ENCODE measurements at places on chromosomes 4 and X. TPM values are rescaled to one million over a fixed set of nuclear protein-coding genes. Genes with fewer than 3 reads are reported as not detected.

FGFBP2 gene
- 5.2 TPM for total RNA-seq

MEPE gene
- total RNA-seq: not detected

NLGN4X gene
- total RNA-seq: not detected

PNCK gene
- 0.87 TPM for total RNA-seq

BMPR1B gene
- total RNA-seq: not detected

TMPRSS11D gene
- total RNA-seq: not detected

IL9R gene
- 21.9 TPM for total RNA-seq

RAI2 gene
- not detected for total RNA-seq

KCTD8 gene
- total RNA-seq: not detected

MAGEA4 gene
- total RNA-seq: not detected

ATP1B4 gene
- not detected for total RNA-seq

ANXA3 gene
- 2.1 TPM for total RNA-seq

HHIP gene
- not detected for total RNA-seq

MAGIX gene
- 2.2 TPM for total RNA-seq

PRRG3 gene
- total RNA-seq: not detected

HPGDS gene
- 0.24 TPM for total RNA-seq

XPNPEP2 gene
- total RNA-seq: 1.7 TPM

RAB40AL gene
- 0.53 TPM for total RNA-seq

DHRSX gene
- total RNA-seq: 15.5 TPM

PNMA5 gene
- total RNA-seq: 0.15 TPM

TMEM47 gene
- total RNA-seq: not detected

JCHAIN gene
- total RNA-seq: 0.99 TPM
